ENCODE measurements at places on chromosomes 7 and 10.
A peak's percentile ranks its signal among the peaks of the same experiment; 100 is the strongest.

DNA sequence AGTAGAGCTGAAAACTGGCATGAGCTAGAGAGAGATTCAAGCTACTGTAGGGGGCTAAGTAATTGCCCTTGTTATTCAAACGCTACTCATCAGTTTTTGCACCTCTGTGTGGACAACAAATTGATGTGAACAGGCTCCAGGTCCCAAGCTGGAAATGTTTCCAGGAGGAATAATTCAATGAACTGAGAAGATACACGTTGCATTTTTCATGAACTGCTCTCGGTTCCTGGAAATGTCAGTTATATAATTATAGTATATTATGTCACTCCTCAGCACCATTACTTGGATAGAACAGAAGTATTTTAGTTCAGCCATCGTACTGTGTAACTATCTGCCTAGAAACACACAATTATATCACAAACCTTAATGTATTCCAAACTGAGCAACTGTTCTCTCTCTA lies 65.9 kb upstream of the A1CF start:
- no peak for DNase-seq

- peak; percentile 25 for DNase-seq
Observed at GRCh38 chr10:133230387-133231195, 574 bp downstream of the UTF1 start.

- no peak for DNase-seq
Observed at GRCh38 chr7:37000511-37000910, 276.2 kb upstream of the AOAH start.

DNA sequence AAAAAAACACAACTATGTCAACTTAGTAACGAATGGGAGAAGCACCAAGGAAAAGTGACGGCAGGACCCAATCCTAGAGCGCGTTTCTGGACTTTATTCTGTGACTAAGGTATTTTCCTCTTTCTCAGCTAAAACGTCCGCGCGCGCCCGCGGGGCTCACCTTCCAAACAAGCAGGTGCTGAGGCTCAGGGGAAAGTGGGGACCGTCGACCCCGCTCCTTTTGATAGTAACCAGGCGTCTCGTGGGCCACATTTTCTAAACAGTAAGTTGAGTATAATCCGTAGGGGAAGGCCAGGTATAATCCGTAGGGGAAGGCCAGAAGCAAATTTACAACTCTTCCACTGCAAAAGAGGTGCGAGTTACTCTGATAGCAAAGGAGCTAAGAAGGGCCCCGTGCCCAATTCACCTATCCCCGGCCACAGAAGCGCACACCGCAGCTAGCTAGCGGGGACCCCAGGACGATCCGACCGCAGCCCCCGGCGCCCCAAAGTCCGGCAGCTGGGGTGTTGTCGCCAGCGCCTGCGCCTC lies 743 bp downstream of the MKI67 start:
- no peak for DNase-seq

DNA sequence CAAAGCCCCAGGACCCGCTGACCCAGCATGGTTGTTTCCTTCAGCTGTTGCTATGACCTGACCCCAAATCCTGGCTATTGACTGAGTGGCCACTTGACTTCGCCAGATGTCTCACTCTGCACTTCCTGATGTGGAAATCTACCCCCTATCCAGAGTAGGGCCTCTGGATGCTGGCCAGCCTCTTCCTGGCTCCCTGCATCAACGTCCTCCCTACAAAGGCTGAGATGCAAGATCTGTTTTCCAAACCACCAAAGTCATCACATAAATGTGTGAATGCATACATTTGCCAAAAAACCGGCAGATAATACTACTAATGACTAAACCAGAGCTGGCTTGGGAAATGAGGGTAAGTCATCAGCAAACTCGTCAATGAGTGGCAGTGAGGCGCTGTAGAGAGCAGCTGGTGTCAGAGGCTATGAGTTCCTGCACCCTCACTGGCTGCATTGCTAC lies 70.4 kb downstream of the PYROXD2 start:
- DNase-seq: no peak

- no peak for DNase-seq
Observed at GRCh38 chr7:130897515-130898419, 163.8 kb upstream of the KLF14 start.

DNA sequence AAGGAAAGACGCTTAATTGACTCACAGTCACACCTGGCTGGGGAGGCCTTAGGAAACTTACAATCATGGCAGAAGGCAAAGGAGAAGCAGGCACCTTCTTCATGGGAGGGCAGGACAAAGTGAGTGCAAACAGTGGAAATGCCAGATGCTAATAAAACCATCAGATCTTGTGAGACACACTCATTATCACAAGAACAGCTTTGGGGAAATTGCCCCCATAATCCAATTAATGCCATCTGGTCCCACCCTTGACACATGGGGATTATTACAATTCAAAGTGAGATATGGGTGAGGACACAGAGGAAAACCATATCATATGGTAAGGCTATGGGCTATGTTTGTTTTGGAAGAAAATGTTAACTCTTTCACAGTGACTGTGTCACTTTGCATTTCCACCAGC lies 1272.5 kb upstream of the CELF2 start:
- DNase-seq: no peak

- no peak for DNase-seq
Observed at GRCh38 chr7:80175744-80176143, 41.1 kb downstream of the GNAI1 start.

- DNase-seq: peak; percentile 72
Observed at GRCh38 chr10:74206746-74207145, 55.7 kb downstream of the ADK start.

DNA sequence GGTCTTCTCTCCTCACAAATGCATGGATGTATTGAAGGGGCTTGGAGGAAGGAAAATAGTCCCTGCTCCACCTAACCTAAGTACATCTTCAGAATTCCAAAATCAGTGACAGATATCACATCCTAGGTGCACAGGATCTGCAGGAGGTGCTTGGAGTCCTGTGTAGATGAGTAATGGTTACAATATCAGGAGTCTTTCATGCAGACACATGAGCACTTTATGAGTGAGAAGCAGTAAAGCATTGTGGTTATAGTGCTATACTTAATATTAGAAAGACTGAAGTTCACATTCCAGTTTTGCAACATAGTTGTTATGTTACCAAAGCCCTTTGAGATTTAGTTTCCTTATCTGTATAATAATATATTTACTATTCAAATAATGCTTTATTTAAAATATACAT lies 516.7 kb downstream of the NEBL start:
- DNase-seq: no peak

DNA sequence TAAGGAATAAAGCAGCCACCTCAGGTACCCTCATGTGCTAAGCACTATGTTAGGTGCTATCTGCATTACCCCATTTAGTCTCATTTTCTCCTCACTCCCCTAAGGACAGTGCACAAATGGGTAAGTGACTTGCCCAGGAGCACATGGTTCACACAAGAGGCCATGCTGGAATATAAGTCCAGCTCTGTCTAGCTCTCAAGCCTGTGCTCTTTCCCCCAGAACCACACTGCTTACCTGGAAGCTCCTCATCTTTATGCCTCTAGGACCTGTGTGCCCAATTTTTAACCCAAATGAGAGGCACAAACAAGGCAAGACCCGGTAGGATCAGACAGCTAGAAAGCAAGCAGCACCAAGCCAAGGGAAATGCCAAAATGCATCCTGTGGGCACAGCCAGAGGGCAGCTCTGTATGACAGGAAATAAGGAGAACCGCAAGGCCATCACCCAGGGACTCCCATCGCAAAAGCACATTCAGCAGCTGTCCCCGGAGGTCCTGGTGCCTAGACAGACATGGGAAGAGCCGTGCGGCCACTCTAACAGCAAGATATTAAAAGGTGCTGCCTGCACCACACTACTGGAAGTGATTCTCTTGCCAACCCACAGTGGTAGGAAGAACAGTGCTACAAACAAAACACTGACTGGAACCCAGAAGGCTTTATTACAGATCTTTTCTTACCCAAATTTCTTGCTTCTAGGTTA lies 88.1 kb downstream of the GSAP start:
- DNase-seq: no peak

- no peak for DNase-seq
Observed at GRCh38 chr7:363626-364025, 73.7 kb downstream of the FOXL3 start.

DNA sequence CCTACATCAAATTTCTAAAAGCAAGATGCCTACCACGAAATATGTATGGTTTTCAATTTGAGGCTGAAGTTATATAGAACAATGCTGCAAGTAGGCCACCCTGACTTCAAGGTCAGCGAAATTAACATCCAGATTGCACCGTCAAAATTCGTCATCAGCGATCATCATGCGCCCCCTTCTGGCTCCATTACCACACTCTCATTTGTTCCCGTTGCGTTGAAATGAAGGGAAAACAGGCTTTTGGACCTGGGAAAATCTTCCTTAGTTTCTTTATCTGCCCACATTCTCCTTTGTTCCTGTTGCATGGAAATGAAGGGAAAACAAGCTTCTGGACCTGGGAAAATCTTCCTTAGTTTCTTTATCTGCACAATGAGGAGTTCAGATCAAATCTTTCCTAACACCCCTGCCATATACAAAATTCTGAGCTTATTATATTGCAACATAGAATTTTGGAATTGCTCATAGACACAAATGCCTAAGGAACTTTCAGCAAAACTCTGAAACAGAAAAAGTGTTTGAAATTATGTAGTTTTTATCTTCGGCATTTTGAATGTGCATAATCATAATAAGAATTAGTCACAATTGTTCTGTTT lies 98.2 kb upstream of the PRKCQ start:
- DNase-seq: no peak

DNA sequence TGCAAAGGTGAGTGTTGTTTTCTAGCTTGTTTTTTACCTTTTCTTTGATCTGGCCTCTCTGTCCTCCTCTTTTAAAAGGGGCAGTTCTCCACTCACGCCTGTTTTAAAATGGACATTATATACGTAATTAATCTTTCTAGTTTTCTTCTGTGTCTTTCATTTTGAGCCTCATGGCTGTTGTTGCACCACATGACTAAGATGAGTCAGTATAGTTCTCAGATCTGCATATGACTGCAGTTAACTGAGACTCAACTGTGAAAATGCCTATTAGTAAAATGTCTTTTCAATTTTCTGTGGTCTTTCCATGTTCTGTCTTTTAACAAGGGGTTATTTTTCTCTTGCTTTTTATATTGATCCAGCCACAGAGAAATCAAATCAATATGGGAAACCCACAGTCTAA lies 296.1 kb downstream of the CDK14 start:
- no peak for DNase-seq

DNA sequence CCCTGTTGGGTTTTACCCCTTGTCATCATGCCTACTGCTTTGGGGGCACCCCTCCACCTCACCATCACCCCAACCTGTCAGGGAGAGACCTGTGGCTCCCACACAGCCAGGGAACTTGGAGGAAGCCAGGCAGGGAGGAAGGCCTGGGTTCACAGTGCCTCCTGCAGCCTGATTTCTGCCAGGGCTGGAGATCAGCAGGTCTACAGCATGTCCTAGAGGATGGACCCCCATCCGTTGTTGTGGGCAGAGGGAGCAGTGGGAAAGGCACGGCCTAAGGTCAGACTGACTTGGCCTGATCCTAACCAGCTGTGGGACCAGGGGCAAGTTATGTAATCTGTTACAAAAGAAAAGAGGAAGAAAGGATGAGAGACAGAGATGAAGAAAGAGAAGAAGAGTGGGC lies 28.2 kb downstream of the ZCCHC24 start:
- no peak for DNase-seq

- no peak for DNase-seq
Observed at GRCh38 chr7:108063520-108063933, 60.6 kb upstream of the LAMB1 start.

DNA sequence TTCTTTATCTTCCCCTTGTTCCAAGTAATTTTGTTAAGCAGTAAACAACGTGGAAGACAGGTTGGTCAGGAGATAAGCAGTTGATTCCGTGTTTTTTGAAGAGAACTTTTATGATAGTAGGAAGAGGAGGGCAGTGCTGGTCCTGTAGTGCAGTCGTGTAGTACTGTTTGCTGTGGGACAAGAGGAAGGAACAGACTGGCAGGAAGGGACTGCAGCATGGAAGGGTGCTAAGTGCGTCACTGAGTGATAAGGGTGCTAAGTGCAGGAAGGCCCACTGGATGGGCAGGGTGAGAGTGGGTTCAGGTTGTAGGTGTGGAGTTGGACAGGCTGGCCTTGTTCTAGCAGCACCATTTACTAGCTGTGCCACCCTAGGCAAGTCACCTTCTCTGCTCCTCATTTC lies 125.0 kb downstream of the SDK1 start:
- no peak for DNase-seq

DNA sequence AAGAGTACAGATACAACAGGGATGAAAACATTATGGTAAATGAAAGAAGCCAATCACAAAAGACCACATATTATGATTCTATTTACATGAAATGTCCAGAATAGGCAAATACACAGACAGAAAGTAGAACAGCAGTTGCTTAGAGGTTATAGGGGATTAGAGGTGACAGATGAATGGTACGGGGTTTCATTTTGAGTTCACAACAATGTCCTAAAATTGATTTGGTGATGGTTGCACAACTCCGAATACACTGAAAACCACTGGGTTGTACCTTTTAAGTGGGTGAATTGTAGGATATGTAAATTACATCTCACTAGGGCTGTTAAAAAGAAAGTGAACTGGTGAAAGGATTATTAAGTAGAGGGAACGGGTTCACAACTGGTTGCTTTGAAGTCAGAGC lies 76.3 kb upstream of the MRLN start:
- DNase-seq: no peak

- peak; percentile 32 for DNase-seq
Observed at GRCh38 chr7:32958046-32959025, 1.1 kb downstream of the FKBP9 start.

- DNase-seq: no peak
Observed at GRCh38 chr7:135758531-135758932, 9.9 kb upstream of the FAM180A start.

DNA sequence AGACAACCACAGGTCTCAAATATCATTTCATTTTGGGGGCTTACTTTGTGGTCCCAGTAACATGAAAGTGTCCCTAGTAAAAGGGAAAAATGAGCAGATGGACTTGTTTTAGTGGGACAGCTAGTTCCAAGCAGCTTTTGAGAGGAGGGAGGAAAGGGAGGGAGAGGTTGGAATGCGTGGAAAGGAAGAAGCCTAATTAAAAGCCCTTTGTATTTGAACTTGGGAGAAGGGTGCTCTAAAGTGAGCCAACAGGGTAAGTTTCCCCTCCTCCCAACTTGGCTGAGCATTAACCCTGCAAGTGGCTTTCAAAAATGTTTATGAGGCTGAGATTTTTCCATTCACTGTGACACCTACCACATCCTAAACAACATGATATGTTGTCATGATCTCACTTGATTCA lies 38.8 kb upstream of the LYZL1 start:
- DNase-seq: no peak
